ENCODE measurements at places on chromosomes 4 and X.
A peak's percentile ranks its signal among the peaks of the same experiment; 100 is the strongest.

DNA sequence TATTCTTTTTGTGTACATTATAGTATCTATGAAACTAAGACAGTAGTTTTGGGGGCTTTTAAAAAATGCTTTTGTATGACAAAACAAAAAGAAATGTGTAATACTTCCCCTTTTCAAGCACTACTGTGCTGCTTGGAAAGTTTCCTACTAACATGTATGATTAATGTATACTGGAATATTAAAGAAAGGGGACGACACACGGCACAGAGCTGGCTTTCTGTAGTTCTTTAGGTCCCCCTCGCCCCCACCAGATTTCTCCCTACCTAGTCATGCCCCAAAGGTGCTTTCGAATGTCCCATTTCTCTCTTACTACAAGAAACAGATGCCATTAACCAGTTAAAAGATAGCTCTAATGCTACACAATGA is 1.6 kb upstream of the AP1S2 start:
- DNase-seq, result no peak

GRCh38 chr4:41329361-41329760 is 72.6 kb downstream of the UCHL1 start:
- DNase-seq, result no peak

GRCh38 chr4:26622913-26623312 is 39.0 kb downstream of the TBC1D19 start:
- DNase-seq, result no peak

GRCh38 chr4:145619639-145619996 is 433 bp downstream of the MMAA start:
- peak; percentile 10 for DNase-seq

DNA sequence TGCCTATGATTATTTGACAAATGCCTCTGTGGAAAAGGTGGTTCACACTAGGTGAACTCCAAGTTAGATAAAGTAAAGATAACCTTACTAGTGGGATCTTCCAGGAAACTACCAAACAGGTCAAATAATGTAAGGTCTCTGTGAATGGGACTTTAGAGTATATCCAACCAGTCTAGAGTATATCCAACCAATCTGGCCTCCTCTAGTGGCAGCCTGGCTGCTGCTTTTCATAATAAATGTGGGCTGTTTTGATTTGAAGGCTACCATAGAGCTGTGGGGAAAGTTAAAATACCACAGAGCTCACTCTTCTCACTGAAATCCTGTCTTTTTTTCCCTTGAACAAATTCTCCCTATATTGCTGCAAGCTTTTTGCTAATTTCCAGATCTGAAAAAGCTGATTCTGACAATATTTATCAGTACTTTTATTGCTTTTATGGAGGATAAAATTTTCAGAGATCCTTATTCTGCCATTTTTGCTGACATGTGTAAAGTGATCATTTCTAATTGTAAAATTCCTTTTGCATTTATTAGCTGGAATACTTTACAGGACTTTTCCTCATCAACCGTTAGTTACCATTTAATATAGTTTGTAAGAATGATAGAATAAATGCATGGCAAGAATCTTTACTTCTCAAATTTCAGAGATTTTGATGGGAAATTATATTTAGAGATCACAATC is 111.3 kb downstream of the TET2 start:
- DNase-seq, result no peak

DNA sequence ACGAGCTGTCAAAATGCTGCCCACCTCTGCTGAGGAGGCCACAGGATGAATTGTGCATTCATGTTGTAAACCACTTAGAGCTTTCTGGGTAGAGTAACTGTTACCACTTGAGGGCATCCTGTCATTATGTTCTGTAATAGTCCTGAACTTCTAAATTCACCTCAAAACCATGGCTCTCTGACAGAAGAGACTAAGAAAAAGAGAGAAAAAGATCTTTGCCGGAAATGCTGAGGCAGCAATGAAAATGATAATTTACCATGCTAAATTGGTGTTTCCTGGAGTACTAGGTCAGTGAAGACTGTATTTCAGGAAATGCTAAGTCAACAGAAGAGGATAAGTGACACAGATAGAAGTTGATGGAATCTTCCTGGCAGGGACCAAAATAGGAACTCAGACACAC is 942.3 kb upstream of the SLIT2 start:
- peak; percentile 60 for DNase-seq

DNA sequence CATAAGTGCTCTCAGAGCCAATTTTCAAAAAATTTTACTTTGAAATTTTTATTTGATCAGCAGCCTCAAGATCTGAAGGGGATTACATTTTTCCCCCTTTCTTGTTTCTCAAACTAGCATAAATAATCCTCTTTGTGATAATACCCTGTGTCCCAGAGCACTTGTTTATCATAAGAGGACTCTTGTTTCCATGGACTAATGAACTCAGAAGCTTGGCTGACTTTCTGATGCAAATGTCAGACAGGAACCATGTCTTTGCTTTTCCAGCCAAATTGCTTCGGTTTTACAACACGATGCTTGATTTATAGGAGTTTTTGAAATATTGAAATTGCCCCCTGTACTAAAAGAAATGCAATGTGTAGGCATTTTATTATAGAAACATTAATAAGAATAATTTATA is 859.3 kb upstream of the LCORL start:
- no peak for DNase-seq

GRCh38 chr4:95289028-95289634 is 259.6 kb downstream of the UNC5C start:
- no peak for DNase-seq
